Ascending aorta (tissue), 2 donors: ENCODE measurements at places on chromosomes 12 and 14.

DNA sequence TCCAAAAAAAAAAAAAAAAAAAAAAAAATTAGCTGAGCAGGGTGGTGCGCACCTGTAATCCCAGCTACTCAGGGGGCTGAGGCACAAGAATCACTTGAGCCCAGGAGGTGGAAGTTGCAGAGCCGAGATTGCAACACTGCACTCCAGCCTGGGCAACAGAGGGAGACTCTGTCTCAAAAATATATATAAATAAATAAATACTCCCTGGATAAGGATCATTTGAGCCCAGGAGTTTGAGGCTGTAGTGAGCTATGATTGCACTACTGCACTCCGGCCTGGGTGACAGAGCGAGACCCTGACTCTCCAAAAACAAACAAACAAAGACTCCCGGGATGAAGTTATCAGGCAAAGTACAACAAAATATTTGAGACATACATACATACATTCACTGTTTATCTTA, 3.3 kb upstream of the NAA25 start:
- no peak for DNase-seq

- no peak for DNase-seq
Measured at GRCh38 chr12:92141591-92142121, 4.0 kb downstream of the BTG1 start.

DNA sequence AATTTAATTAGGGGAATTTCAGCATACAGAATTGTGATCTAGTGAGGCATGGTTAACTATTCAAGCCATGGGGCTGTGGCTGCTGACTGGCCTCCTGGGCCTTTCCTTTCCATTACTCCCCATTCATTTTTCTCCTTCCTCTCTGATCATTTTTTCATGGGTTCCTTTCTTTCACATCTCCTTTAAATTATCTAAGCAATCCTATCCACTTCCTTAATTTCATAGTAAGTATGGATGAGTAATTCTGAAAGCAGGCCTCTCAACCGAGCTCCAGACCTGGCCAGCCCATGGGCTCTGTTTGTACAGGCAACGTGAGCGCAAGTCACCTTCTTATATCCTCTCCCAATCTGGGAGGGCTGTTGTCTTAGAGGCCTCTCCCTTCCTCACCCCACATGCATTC, 13.4 kb downstream of the CKAP4 start:
- DNase-seq, result no peak

GRCh38 chr12:2410496-2410895, 357.7 kb downstream of the CACNA1C start:
- DNase-seq, result no peak

GRCh38 chr12:34292736-34293625, 270.7 kb downstream of the ALG10 start:
- peak; percentile 46 for DNase-seq
